Bone marrow (tissue), 2 donors: ENCODE measurements at places on chromosomes 3 and 15.

- no peak for DNase-seq
Measured at GRCh38 chr3:140296796-140297352, 361.9 kb downstream of the CLSTN2 start.

DNA sequence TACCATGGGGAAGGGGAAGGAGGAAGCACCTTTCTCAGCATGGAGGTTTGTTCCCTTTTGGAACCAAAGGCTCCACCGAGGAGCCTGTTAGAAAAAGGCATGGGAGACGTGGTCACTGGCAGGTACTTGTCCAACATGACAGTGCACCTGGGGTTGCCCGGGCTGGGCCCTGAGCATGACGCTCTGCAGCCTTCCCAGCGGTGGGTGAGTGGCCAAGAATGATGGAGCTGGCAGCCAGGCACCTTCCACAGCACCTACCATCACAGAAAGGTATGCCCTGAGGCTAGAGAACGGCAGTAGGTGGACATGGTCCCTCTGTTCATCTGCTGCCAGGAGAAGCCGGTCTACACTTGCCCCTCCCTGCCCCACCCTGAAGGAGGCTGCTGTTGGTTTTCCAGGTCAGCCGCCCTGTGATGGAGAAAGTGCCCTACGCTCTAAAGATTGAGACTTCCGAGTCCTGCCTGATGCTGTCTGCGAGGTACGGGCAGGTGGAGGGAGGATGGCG is 29.0 kb upstream of the NR2C2 start:
- DNase-seq, result no peak

GRCh38 chr15:46879032-46879770 is 838.1 kb upstream of the SEMA6D start:
- no peak for DNase-seq

- DNase-seq, result no peak
Measured at GRCh38 chr3:122606330-122606729, 28.9 kb downstream of the PARP15 start.

DNA sequence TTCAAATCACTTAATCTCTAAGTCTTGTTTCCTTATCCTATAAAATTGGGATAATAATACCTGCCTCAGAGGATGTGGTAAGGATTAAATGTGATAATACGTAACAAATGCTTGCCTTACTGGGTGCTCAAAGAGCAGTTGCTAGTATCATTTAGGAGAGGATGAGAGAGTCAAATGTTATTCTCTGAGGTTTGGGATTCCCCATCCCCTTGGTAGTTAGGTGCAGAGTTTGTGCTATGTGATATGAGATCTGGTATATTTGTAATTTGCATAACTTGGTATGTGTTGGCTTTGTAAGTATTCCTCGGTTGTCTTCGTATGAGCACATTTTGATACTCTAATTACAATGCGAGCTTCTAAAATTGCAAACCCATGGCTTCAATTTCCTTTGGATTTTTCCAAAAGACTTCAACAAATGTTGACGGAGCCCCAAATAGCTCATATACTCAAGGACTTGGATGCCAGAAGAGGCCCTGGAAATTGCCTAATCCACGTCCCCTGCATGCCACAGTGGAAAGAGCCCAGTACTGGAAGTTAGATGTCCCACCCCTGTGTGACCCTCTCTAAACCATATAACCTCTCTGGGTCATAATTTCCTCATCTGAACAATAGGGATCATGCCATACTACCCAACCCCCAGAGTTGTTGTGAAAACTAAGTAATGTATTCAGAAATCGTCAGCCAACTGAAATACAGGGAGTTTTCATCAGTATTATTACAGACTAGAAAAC is 85.0 kb downstream of the FBN1 start:
- no peak for DNase-seq

- DNase-seq, result no peak
Measured at GRCh38 chr15:100913961-100914360, 5.2 kb upstream of the LRRK1 start.

GRCh38 chr3:35744419-35744818 is 105.1 kb downstream of the ARPP21 start:
- DNase-seq, result no peak

DNA sequence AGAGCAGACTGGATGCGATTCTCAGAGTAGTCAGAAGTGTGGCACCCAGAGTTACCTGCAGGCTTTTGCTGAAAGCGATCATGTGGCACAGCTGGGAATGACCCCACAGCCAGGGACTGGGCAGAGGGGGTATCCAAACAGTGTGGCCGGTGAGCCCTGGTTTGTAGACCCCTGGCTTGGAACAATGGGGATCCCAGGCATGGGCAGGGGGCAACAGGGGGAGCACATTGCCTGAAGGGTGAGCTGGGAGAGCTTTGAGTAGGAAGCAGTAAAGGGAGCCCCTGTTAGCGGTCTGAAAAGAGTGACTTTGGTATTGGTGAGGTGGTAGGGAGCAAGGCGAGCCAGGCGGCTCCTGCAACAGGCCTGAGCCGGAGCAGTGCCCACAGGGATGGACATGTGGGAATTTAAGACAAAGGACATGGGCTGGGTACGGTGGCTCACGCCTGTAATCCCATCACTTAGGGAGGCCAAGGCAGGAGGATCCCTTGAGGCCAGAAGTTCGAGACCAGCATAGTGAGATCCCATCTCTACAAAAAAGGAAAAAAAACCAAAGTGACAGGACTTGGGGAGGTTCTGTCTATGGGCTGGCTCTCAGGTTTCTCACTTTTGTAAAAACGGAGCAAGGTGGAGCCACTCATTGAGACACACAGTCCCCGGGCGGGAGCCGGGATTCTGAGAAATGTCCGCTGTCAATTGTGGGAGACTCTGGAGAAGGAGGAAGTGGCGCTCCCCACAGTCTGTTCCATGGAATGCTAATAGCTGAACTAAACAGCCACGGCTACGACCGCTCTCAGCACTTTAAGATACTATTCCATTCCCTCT is 223.8 kb upstream of the LYSMD4 start:
- no peak for DNase-seq

DNA sequence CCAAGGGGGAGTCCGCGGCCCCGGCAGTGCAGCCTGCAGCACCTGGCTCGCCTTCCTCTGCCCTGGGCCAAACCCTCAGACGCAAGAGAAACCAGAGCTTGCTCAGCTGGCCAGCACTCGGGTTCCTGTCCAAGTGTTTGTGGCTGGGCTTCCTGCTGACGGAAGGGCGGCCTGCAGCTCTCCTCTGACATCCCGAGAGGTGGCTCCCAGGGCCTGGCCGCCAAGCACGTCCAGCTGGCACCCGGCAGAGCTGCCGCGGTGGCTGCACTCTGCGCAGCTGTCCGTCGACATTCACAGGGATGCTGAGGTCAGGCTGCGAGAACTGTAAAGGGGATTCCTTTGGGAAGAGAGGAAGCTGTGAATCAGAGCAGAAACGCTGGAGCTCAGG is 85.6 kb downstream of the CPN2 start:
- DNase-seq, result no peak

DNA sequence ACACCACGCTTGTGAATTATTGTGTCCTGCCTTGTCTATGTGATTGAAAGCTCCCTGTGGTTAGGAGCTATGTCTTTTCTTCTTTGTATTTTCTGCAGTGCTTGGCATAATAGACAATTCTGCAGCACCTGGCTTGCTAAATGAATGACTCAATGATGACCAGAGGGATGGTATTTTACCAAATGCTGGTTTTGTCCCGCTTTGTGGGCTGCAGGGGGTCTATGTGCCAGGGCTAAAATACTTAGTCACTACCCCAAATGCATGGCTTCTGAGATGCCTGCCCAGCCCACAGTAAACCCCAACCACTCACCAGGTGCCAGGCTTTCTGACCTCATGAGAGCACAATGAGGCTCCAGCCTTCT is 50.9 kb downstream of the BOC start:
- no peak for DNase-seq
